Mesothelial cell of epicardium (in vitro differentiated cells): ENCODE measurements at places on chromosomes 1 and 21. TPM values are rescaled to one million over a fixed set of nuclear protein-coding genes. Genes with fewer than 3 reads are reported as not detected.

DNA sequence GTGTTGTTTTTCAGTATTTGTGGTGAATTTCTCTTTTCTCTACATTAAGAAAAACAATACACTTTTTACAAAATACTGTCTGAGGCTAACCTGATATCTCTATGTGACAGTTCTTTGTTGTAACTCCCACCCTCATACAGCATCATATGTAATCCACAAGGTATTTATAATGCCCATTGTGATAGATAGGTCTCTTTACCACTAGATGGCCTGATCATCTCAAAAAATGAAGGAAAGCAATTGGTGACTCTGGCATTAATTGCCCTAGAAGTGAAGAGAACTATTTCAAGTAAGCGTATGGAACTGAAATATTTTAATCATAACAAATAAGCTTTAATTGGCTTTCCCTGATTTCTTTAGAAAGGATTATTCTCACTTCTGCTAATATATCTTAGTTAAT, 36.2 kb upstream of the HFM1 start:
- H3K27ac ChIP-seq = no peak overlapping the region
- no peaks in the 10 kb centered on the region for H3K4me1 ChIP-seq
- H3K36me3 ChIP-seq = peaks cover 2% of the 10 kb centered on the region

DNA sequence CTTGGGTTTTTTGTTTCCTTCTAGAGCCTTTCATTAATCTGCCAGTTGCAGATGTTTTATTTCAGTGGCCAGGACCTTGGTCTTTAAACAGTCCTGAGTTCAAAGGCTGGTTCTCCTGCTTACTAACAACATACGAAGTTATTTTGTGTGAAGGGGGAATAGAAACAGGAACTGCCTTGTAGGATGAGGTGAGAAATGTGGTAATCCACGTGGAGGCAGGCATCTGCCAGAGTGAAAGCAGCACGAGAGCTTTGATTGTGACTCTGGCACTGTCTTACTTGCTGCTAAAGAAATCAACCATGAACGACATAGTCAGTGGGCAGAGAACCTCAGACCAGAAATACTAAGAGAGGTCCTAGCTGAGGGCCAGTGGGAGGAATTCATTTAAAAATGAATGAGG, 30.4 kb downstream of the TMEM63A start:
- H3K27ac ChIP-seq = no peak overlapping the region
- peaks cover 37% of the 10 kb centered on the region for H3K36me3 ChIP-seq
- H3K4me3 ChIP-seq = no peak overlapping the region

Gene TCHHL1
- total RNA-seq = not detected in 3 replicates

Gene IARS2
- total RNA-seq = 57.0 to 60.4 TPM (median 58.4 TPM) in 3 replicates

Gene LPGAT1
- total RNA-seq = 29.8 to 35.6 TPM (median 34.1 TPM) in 3 replicates
